Caki2 (cell line): ENCODE measurements at places on chromosomes 7 and 10. TPM values are rescaled to one million over a fixed set of nuclear protein-coding genes. Genes with fewer than 3 reads are reported as not detected.

ZNF655 gene
- total RNA-seq, result 10.7 and 20.9 TPM in 2 replicates

ELFN1 gene
- total RNA-seq, result not detected in 2 replicates

C7orf57 gene
- 0.26 and 1.6 TPM in 2 replicates for total RNA-seq

SLC39A12 gene
- total RNA-seq, result not detected in 2 replicates

SORCS1 gene
- not detected in 2 replicates for total RNA-seq

CDHR1 gene
- 0.64 TPM in 1 of 2 replicates, not detected in the other for total RNA-seq

TLL2 gene
- total RNA-seq, result 1.3 and 3.8 TPM in 2 replicates
